ENCODE measurements at places on chromosomes 6 and 20.

GRCh38 chr6:111357705-111358104 is 125.3 kb downstream of the REV3L start:
- peak; percentile 73 for DNase-seq

- no peak for DNase-seq
These were observed 368.9 kb downstream of the UTRN start for GRCh38 chr6:144653885-144654505.

GRCh38 chr6:42960243-42961019 is at the start of gene GNMT:
Gene GNMT, plus strand, starts transcription at chr6:42960754. Its CDS starts 14 bp downstream, at chr6:42960768.
- no peak for DNase-seq

DNA sequence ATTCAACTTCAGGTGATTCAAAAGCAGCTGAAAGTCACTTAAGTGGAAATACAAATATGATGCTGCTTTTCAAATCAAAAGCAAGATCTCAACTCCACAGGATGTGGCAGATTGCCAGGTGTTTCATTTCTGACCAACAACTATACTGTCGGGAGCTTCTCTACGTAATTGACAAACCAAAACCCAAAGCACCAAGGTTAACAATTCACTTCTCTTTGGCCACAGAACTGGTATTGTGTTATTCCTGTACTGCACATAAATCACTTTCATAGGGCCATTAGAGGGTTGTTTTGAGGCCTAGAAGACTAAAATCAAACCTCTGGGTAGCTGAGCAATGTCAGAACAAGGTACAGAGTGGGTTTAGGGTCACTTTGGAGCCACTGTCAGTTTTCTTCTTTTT is 169.7 kb downstream of the HAO1 start:
- DNase-seq = no peak

DNA sequence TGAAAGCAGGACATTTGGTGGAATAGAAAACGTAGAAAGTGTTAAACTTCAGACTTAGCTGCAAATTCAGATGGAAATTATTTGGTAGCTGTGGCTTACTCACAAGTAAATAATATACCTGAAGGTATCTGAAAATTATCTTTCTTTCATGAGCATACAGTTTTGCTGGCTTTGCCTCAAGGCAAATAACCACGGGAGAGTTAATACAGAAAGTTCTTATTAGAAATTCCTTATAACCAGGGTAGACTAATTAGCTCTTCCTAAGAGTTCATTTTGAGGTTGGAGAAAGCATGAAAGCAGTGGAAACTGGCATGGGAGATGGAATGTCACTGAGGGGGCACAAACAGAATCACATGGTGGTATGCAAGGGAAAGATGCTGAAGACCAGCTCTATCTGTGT is 217.5 kb downstream of the CD83 start:
- DNase-seq = no peak

DNA sequence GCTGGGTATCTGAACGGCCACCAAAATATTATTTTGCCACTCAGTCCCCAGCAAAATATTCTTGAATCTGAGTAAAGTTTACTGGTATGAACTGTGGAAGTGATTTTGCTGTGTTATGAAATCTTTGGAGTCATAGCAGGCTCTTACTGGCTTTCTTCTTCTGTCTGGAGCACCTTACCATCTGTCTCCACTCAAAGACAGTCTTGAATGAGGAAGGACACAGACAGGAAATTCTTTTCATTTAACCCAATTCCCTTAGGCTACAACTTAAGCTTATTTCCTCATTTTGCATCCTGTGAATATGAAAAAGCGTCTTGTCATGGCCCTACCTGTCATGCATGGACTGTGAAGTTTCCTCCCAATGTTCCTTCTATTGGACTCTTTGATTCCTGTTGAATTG is 24.7 kb downstream of the FNDC1 start:
- peak; percentile 45 for DNase-seq

- no peak for DNase-seq
These were observed 1.3 kb upstream of the SLC17A1 start for GRCh38 chr6:25833136-25833535.

DNA sequence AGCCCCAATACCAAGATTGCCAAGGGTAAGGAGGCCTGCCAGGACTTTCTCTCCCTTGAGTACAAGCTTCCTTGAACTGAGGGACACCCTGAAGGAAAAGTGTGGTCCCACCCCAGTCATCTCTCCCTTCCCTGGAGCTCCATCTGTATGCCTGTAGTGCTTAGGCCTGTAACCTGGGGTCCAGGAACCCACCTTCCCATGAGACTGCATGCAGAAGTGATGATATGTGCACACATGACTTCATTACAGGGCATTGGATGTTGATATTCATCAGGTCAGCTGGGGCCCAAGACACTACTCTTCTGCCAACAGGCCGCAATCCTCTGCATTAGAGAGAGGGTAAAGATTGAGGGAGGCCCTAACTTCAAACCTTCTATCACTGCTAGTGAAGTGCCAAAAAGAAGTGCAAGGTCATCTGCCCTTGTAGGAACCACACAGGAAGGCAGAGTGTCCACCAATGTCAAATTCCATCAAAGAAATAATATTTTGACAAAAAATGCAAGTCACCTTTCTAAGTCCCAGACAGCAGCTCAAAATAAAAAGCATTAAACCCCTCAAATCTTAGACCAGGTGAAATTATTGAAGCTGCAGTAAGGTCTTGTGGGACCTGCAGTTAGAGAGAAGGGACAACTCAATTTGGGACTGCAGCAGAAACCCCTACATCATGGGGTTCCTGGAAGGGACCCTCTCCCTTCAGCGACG is 5.1 kb downstream of the HLA-F start:
- no peak for DNase-seq

DNA sequence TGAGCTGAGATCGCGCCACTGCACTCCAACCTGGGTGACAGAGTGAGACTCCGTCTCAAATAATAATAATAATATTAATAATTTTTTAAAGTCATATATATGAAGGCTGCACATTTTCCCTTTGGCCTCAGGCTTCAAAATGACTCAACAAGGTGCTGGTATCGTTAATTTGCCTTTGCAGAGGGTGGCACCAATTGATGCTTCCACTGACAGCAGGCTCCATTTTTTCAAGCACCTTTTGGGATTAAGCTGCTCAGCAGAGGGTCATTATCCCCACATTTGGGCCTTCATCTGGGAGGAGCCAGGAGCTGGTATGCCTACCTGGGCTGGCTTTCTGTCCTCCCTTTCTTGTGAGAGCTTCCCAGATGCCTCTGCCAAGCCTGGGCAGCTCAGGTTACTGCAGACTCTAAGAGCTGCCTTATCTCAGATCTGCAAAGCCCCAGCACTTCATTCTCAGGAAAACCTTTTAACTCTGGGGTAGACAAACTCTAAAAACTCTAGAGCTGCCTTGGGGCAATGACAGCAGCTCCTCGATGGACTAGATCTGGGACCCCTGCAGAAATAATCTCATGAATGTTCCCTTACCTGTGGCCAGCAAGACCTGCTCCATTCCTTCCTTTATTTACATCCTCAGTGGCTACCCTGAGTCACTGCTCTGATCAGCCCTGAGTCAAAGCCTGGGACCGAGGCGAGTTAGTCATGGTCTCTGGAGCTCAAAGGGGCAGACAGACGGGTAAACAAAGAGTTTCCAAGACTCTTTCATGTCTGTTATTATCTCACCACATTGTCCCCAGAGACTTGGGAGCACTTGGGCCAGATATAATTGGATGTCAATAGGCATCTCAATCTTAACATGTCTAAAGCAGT is 80.0 kb upstream of the EYA2 start:
- DNase-seq = peak; percentile 85

DNA sequence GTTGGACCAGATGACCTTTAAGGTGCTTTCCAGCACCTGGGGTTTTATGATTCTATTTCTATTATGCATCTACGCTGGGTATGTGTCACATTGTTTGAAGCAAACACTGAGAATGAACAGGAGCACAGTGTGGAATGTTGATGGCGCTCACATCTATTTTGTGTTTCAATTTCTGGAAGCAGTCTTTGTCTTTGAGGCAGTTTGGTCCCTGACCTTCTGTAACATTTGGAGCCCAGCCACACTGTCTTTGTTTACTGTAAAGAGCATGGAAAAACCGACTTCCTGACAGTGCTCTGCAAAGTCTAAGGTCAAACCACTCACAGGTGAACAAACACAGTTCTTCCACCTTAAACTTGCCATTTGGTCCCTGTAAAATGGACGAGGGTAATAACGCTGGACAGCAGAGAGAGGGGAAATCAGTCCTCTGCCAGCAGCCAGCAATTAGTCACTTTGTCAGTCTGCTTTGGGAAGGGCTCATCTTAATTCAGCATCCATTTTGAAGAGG is 155.5 kb downstream of the PRL start:
- no peak for DNase-seq

DNA sequence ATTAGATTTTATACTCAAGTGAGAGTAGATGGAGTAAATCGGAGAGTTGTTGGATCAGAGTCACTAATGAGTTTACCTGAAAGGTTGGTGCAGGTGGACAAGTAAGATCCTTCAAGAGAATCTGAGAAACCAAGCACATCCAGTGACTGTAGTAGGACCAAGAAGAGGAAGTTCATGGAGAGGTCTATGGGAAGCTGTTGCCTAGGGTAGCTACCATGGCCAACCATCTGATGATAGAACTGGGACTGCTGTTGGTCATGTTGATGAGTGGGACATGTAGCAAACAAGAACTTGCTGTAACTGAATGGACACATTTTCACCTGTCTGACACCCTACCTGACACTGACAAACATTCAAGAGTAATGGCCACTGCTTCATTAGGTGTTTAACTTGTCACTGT is 11.3 kb upstream of the ADGB start:
- no peak for DNase-seq

GRCh38 chr6:6629402-6629801 is 40.9 kb downstream of the LY86 start:
- DNase-seq = no peak

GRCh38 chr6:52724406-52725121 is 38.7 kb downstream of the GSTA2 start:
- DNase-seq = peak; percentile 61

- no peak for DNase-seq
These were observed 646.6 kb upstream of the HS3ST5 start for GRCh38 chr6:114989279-114989964.

- no peak for DNase-seq
These were observed 50.0 kb upstream of the CNR1 start for GRCh38 chr6:88216182-88216581.

DNA sequence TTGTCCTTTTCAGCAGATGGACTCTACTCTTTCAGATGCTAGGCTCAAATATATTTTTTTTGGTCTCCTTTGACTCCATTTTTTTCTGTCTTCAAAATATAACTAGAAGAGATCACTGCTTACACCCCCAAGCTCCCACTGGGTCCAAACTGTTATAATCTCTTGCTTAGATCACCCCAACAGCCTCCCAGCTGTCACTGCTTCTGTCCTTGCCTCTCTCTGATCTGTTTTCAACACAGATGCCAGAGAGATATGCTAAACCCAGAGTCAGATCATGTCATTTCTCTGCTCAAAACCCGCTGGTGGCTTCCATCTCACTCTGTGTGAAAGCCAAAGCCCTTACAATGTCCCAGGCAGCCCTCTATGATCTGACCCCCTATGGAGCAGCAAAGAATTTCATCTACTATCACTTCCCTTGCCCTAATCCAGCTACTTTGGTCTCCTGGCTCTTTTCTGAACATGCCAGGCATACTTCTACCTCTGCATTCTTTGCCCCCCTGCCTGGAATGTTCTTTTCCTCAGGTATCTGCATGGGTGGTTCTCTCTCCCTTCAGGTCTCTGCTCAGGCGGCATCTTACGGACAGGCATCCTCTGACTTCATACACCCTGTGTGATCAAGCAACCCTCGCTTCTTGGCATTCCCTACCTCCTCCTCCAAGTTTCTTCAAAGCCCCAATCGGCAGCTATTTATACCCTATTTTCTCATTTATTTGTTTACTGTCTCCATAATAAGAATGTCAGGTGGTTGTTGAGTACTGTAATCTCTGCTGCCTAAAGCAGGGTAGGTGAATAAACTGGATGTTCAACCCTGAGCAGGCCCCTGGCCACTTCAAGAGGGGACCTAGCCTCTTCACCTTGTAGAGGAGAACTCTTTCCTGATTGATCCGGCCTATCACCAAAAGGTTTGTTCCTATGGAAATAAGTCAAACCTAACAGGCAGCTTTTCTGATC is 43.6 kb upstream of the SLC4A11 start:
- DNase-seq = no peak

DNA sequence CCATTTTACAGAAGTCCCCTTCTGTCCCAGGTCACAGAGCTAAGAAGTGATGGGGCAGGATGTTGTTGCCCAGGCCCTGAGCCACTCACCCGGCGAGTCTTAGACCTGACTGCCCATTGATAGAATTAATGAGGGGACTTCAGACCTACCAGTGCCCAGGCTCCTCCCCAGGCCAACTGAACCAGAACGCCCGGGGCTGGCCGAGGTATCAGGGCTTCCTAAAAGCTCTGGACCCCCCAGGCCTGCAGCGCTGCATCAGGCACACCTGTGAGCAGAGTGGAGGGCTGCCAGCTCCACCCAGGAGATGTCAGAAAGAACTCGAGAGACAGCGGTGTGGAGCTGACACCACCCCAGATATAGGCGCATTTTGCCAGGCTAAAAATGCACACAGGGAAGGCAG is 3.5 kb downstream of the GPR31 start:
- DNase-seq = no peak

GRCh38 chr6:128491610-128492206 is 28.7 kb downstream of the PTPRK start:
- peak; percentile 72 for DNase-seq

DNA sequence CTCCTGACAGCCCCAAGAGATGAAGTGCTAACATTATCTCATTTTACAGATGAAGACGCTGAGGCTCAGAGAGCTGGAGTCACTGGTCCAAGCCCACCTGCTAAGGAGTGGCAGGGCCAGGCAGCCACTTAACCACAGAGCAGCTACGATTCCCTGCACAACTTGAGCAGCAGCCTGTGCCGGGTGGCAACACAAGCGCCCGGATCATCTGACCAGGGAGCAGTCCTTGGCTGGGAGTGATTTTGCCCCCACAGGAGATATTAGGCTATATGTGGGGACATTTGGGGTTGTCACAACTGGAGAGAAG is 93.2 kb upstream of the PTPN1 start:
- DNase-seq = no peak

GRCh38 chr6:132354517-132355167 is 46.6 kb downstream of the MOXD1 start:
- no peak for DNase-seq

GRCh38 chr6:113121571-113121970 is 735.6 kb upstream of the MARCKS start:
- no peak for DNase-seq

- no peak for DNase-seq
These were observed 463.0 kb downstream of the CDKAL1 start for GRCh38 chr6:20997143-20997769.

GRCh38 chr6:57324538-57324937 is 7.1 kb downstream of the PRIM2 start:
- DNase-seq = no peak

DNA sequence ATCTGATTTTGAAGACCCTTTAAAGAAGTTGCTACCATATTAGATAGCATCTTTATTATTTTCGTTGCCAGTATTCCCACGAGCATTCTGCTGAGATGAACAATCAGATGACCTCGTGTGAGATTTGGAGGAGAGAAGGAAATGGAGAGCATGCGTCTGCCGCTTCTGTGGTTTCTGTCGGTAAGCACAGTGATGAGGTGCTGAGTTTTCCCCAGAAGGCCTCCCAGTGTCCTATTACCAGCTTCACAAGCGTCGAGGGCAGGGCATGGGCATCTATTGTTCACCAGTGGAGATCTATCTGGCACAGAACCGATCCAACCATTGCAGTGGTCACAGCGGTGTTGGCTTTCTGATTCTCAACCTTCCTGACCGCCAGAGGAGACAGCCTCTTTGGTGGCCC is 29.4 kb downstream of the TRAF3IP2 start:
- DNase-seq = peak; percentile 65

Data from fibroblast of skin of abdomen (primary cell).